Activated CD4-positive, alpha-beta T cell treated with anti-CD3 and anti-CD28 coated beads for 48 hours (primary cell): ENCODE measurements at places on chromosomes 3 and 15.

DNA sequence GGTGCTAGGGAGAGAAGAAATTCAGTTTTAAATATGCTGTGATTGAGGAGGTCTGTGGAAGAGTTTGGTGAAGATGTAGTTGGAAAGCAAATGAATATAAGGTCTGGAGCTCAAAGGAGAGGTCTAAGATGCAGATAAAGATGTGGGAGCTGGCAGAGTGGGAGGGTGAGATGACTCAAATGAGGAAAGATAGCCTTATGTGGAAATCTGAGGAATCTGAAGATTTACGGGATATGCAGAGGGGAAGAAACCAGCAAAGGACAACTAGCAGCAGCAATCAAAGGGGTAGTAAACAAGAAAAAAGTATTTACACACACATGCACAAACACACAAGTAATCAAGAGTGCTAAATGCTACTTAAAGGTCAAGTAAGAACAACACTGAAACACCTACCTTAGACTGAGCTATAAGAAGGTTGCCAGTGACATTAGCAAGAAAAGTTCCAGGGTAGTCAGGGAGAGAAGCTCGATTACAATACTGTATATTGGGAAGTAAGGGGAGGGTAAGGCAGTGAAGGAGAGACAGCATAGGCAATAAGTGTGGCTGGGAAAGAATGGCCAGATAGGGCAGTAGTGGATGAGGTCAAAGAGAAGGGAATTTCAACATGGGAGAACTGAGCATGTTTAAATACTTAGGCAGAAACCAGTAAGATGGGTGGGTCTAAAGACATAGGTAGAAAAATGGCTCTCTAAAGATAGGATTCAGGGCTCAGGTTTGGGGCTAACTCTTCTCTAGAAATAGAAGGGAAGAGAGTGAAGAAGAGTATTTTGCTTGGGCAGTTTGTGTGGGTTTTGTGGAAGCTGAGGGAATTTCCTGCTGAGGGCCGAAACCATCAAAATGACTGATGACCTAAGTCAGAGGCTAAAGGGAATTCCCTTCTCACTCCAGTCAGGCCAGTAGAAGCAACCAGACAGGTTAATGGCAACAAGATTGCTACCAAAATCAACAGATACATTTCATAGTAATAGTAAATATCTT, 8.9 kb downstream of the CMTM6 start:
- DNase-seq = no peak

GRCh38 chr15:92959219-92959618, 59.1 kb downstream of the CHD2 start:
- DNase-seq = no peak

DNA sequence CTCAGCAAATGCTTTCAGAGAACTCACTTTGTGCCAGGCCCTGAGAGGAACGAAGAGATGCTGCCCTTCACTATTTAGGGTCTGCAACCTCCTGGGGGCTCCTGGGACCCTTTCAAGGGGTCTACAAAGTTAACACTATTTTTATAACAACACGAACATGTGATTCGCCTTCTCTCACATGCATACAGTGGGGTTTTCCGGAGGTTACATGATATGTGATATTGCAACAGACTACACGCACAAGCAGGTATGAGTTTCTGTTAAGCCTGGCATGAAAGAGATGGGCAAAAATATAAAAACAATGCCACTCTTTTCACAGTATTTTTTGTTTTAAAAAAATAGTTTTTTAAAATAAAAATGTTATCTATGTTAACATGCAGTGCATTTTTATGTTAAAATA, 10.3 kb downstream of the STARD5 start:
- DNase-seq = no peak

GRCh38 chr3:58952128-58952917, 97.5 kb downstream of the CFAP20DC start:
- DNase-seq = no peak

DNA sequence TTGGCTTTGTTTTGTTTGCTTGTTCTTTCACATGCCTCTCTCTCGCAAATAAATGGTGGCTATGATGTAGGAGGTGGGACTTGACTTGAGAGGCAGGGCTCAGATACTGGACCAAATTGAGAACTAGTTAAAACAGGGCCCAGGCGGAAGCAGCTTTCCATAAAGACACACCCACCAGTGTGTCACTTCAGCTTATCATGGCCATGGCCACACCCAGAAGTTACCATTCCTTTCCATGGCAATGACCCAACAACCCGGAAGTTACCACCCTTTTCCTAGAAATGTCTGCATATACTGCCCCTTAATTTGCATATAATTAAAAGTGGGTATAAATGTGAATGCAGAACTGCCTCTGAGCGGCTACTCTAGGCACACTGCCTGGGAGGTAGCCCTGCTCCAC, 62.6 kb upstream of the CNTN4 start:
- DNase-seq = no peak

DNA sequence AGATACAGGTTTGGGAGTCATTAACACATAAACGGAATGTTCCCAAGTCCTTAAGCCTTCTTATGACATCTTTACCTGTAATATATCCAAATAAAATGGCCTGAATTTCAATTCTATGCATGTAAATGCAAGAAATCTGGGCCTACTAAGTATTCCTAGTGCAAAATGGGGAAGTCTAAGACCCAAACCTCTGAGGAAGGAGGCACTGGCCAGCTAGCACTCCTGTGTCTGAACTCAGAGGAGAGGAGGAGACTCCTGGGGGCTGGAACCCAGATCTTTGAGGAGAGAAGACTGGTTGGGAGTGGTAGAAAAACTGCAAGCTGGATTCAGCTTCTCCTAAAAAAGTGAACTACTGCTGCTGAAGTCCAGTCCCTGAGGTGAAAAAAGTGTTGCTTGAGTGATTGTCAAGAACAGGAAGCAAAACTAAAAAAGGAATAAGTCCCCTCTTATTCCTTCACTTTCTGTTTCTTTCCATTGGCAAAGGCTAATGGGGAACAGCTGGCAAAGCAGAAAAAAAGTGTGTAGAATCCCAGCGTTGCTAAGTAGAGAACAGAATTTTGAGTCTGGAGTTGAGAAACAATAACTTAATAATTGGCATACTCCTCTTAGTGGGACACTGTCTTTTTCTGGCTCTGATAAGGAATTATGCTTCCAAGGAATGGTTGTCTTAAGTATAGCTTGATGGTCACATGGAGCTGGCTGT, 54.8 kb upstream of the ATP2C1 start:
- DNase-seq = no peak

- no peak for DNase-seq
These were observed 957.2 kb downstream of the TUSC7 start for GRCh38 chr3:117666812-117667211.

GRCh38 chr15:57769266-57769665, 62.8 kb downstream of the POLR2M start:
- no peak for DNase-seq

GRCh38 chr15:74132681-74133651, 2.6 kb downstream of the ISLR2 start:
- peak; percentile 55 for DNase-seq

- peak; percentile 61 for DNase-seq
These were observed 67.6 kb upstream of the HACD2 start for GRCh38 chr3:123652342-123652984.

DNA sequence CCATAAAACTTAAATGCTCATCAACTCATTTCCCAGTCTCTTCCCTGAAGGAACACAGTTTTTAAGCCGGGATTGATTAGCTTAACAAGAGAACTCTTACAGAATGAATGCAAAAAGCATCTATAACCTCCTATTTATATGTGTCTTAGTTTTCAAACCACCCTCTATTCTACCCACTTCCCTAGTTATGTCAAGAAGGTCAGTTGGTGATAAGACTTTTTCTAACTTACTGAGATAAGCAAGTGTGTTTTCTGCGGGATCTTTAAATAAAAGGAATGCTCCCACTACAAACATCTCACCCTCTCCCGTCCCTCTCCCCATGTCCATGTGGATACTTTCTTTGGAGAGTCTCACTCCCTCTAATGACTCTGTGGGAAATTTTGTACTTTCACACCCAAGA, 218.5 kb downstream of the SV2B start:
- no peak for DNase-seq

- no peak for DNase-seq
These were observed 39.4 kb downstream of the RAB6B start for GRCh38 chr3:133856316-133856715.

GRCh38 chr15:31150732-31151231, 49.3 kb upstream of the TRPM1 start:
- no peak for DNase-seq

GRCh38 chr15:101560722-101561583, 71.4 kb upstream of the PCSK6 start:
- no peak for DNase-seq

- no peak for DNase-seq
These were observed 554.5 kb upstream of the TBL1XR1 start for GRCh38 chr3:177751770-177752169.

DNA sequence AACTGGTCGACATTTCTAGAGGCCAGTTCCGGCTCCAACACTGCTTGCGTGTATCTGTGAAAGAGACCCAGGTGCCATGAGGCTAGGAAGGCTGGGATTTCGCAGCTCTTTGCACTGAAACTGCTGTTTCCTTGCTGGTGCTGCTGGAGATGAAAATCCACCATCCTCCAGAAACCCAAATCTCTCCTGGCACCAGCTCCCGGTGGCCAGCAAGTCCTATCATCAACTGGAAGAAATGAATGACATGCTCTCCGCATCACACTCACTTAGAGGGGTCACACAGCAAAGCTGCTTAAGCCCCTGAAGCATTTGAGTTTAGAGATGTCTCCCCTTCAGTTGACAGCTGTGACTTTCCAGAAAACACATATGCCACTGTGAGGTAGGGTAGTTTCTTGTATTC, 471.8 kb upstream of the PROK2 start:
- DNase-seq = no peak

DNA sequence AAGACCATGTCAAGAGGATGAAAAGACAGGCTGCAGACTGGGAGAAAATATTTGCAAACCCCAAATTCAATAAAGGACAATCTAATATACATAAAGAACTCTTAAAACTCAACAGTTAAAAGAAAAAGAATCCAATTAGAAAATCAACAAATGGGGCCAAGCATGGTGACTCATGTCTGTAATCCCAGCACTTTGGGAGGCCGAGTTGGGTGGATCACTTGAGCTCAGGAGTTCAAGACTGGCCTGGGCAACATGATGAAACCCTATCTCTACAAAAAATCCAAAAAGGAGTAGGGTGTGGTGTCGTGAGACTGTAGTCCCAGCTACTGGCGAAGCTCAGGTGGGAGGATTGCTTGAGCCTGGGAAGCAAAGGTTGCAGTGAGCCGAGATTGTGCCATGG, 57.6 kb downstream of the ANP32A start:
- DNase-seq = no peak

- no peak for DNase-seq
These were observed 247.8 kb upstream of the MCTP2 start for GRCh38 chr15:93983526-93983925.

GRCh38 chr3:156729460-156730179, 55.2 kb downstream of the TIPARP start:
- DNase-seq = no peak

DNA sequence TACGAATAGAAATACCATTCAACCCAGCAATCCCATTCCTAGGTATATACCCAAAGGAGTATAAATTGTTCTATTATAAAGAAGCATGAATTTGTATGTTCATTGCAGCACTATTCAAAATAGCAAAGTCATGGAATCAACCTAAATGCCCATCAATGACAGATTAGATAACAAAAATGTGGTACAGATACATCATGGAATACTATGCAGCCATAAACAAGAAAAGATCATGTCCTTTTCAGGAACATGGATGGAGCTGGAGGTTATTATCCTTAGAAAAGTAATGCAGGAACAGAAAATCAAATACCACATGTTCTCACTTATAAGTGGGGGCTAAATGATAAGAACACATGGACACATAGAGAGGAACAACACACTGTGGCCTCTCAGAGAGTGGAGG, 571.9 kb downstream of the RBMS3 start:
- no peak for DNase-seq

- DNase-seq = no peak
These were observed 52.4 kb downstream of the PRKCI start for GRCh38 chr3:170274641-170275040.

DNA sequence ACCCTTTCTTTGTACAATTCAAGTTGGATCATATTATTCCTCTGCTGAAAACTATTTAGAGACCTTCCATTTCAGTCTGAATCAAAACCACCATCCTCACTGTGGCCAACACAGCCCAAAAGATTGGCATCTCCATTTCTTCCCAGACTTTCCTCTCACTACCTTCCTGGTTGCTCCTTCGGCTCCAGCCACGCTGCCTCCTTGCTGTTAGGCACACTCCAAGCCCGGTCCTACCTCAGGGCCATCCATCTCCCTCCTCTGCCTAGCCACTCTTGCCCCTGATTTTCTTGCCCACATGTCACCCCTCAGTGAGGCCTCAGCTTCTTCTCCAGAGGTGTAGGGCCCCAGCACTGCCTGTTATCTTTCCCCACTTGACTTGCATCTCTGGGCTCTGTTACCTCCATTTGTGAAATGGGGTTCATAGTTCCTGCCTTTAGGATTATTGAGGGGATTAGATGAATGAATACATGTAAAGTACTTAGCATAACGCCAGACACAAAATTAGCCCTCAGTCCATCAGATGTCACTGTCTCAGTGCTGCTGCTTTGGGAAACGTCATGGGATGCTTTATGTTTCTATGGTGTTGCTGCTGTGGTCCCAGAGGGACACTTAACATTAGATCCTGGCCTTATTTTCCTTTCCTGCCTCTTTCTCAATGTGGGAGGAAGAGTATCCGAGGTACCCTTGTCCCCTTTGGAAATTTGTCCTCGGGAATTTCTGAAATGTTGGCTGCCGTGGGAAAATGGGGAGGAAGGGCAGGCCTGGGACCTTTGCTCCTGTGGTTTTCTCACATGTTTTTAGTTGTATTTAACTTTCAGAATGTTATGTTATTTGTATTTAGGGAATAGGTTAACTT, 31.3 kb downstream of the SNRK start:
- no peak for DNase-seq

DNA sequence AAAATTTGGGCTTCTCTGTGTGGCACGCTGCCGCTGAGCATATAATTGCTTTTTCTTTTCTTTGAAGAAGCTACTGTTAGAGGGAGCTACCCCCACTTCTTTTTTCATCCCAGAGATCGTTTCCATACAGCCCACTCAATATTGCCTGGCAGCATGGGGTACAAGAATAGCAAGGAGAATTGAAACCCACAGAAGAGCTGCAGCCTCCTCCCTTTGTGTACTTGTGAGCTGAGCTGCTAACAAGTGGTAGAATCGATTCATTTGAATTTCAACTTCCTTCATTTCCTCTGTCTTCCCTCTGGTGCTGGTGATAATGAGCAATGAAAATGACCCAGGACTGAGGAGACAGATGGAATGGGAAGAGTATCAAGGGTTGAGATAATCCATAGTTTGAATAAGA, 64.9 kb downstream of the LRRC3B start:
- no peak for DNase-seq
